Stimulated activated CD4-positive, alpha-beta T cell treated with anti-CD3 and anti-CD28 coated beads, Interleukin-2, amount 100 ng/mL, for 4 hours (primary cell): ENCODE measurements at places on chromosomes 2 and 18.

DNA sequence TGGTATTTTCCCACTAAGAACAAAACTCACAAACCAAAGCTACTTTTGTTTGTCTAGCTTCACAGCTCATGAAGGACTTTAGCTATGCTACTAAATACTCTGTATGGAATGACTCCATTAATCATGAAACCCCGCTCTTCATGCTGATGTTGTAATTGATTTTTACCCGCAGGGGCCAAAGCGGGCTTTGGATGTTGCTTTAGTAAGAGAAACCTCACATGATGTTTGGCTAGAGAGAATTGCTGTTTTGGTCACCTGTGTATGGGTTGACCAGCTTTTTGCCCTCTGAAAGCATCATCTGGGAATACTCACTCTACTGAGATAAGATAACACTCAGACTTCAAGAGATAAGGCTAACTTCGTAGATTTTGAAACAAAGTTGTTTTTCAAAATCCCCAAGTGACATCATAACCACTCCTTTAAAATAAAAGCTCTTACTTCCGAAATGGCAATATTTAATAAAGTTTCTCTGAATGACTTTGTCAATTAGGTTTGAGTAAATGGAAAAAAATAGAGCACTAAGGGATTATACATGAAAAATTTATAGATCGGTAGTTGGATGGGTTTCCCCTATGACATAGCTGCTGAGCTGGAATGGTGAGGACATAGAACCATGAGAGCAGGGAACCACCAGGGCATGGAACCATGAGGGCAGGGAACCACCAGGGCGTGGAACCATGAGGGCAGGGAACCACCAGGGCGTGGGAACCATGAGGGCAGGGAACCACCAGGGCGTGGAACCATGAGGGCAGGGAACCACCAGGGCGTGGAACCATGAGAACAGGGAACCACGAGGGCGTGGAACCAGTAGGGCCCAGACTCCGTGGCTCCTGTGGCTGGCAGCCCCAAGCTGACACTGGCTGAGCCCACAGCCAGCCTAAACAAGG is 31.9 kb downstream of the ACKR3 start:
- no peak for DNase-seq

DNA sequence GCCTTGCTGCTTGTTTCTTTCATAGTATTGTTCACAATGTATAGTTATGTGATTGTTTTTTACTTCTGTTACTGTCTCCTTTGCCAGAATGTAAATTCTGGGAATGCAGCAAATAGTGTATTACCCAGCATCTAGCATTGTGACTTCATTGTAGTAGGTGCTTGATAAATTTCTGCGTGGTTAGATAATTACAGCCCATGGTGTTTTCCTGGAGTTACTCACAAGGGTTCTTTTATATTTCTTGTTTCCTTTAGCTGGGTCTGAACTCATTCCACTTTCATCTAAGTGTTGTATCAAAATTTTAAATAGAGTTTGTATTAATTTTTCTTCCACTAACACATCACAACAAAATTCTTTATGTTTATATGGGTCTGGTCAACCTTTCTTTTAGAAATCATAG is 132.6 kb downstream of the MAP4K4 start:
- DNase-seq: no peak

GRCh38 chr2:52253416-52253980 is 1221.6 kb upstream of the NRXN1 start:
- DNase-seq: no peak

GRCh38 chr2:63755965-63756364 is 85.7 kb upstream of the UGP2 start:
- no peak for DNase-seq

DNA sequence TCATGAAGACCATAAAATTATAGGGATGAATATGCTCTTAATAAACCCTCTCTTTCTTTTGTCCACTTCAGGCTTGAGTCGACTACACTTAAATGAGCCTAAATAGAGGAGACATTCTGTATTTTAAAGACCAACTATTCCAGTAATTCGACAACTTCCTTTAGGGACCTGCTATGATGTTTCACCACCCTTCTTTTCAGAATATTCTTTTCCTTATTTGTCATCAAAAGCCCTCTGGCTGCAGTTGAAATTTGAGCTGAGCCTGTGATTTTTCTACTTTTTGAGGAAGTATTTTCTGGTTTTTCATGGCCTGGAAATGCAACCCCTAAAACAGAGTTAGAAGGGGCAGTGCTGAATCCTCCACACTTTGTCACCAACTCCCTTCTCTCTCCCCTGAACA is 287.0 kb downstream of the EPHA4 start:
- DNase-seq: no peak

- DNase-seq: no peak
Measured at GRCh38 chr2:120293096-120294007, 40.7 kb downstream of the RALB start.

DNA sequence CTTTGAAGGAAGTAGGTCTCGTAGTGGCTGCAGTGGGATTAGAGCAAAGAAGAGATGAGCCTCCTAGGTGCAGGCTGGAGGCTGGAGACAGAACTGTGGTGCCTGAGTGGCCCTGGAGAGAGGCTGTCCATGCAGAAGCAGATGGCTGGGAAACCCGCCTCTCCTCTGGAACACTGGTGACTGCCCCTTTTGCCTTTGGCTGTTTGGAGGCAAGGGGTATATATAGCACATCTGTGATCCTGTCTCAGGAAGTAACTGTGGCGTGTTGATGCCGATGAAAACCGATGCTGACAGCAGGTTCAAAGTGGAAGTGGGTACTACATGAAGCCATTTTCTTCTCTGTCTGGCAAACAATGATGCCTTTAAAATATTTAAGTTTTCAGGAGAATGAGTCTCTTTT is 43.5 kb downstream of the SLC9A2 start:
- DNase-seq: no peak

DNA sequence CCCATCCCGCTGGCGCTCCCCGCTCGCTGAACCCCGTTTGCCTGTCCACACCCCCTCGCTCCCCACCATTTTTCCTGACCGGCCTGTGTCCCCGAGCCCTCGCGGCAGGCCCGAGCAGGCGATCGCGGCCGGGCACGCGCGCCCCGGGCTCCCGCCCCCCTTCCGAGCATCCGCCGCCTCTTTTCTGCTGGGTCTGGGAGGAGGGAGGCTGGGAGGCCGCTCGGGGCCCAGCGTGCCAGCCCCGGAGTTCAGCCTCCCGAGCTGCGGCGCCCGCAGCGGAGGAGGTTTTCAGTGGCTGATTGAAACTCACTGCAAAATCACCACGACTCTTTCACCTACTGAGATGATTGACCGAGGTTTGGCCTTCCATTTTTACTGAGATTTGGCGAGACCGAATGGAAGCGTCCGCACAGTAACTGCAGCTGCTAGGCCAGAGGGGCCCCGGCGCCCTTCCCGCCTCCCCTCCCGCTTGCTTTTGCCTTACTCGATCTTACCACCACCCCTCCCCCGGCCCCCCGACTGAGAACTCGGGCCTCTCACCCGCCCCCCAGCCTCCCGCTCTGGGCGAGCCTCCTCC is 4.8 kb downstream of the SOX11 start:
- no peak for DNase-seq

- no peak for DNase-seq
Measured at GRCh38 chr18:32337347-32337746, 133.3 kb downstream of the GAREM1 start.

- no peak for DNase-seq
Measured at GRCh38 chr2:121218386-121218938, 66.5 kb downstream of the TFCP2L1 start.

DNA sequence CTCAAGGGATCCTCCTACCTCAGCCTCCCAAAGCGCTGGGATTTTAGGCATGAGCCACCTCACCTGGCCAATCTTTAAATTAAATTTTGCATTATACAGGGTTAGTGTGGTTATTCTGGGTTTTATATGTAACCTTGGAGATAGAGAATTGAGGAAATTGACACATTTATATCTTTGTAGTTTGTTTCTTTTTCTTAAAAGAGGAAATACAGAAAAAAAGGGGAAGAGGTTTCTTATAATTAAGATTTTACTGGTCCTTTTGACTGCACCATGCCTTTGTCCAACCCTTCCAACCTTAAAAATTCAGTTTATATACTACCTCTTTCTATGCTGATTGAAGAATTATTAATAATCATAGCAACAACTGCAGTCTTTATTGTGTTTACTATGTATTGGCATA is 210.1 kb upstream of the STON1 start:
- no peak for DNase-seq

DNA sequence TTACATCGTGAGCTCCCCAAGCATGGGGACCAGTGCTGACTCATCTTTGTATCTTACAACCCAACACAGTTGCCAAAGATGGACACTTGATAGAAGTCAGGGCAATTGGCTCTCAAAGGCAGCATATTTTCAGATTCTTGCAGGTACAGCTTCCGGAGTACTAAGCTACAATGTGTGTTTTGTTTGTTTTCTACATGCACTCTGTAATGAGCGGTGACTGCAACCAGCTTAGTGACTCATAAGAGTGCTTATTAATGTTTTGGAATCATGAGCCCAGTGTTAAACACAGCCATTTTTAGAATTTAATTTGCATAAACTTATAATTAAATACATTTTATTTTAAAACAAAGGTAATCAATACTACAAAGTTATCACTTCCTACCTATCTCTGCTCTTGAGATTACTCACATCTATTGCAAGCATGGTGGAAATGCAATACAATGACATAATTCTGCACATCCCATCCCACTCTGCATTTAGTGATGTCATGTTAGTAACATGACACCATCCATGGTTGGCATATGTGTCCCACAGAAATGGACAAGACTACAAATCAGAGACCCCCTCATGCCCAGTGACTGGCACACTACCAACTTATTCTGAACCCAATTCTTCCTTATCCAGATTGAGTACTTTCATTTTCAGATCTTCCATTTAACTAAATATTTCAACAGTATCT is 399.8 kb upstream of the ST6GAL2 start:
- DNase-seq: no peak

DNA sequence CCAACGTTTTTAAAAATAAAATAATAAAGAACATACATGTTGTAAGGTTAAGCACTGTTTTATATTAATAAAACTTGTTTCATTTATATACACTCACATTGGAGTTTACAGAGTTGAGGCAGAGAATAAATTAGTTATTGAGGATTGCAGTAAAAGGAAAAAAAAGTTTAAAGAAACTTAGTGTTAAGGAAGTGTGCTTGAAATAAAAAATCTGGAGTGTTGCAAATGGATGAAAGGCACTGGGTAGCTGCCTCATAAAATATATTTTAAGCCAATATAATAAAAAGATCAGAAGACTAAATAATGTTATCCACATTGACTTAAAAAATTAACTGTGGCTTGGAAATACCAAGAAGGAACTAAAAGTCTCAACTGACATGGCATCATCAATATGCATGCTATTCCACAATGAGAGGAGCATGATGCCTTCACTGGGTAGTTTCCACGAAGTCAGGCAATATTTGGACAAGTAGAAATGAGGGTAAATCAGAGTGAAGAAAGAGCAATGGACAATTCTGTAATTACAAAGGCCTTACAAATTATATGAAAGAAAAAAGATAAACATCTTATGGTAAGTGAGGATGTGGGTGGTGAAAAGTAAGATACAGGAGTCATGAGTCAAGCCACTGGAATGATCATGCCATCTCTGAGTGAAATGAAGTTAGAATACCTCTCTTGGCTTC is 2.5 kb downstream of the GALNT3 start:
- DNase-seq: no peak

GRCh38 chr2:101823347-101823791 is 125.9 kb downstream of the MAP4K4 start:
- DNase-seq: peak; percentile 61

DNA sequence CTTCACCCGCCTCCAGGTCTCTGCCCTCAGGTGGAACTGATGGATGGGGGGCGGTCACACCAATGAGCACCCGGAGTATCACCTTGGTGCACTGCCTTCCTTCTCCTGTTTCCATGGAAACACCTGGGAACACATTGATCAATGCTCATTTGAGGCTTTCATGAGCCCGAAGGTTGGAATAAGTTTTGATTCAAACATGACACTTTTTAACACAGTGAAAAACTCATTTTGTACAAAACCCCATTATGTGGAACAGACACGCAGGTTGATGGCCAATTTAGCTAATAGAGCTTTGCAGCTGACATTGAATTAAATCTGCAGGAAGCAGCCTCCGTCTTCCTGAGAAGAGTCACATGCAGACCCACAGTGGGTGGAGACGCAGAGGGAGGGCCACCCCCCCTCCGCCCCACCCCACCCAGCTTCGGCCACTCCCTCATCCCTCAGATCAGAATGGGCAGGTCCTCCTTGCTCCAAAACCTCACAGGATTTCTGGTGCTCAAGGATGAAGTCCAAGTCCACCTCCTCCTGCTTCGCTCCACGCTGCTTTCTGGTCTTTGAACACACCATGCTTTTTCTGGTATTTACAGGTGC is 96.0 kb upstream of the MYCN start:
- DNase-seq: no peak

- no peak for DNase-seq
Measured at GRCh38 chr2:174003720-174004695, 38.8 kb upstream of the SP3 start.

GRCh38 chr18:51514128-51514527 is 316.6 kb upstream of the MEX3C start:
- DNase-seq: no peak

DNA sequence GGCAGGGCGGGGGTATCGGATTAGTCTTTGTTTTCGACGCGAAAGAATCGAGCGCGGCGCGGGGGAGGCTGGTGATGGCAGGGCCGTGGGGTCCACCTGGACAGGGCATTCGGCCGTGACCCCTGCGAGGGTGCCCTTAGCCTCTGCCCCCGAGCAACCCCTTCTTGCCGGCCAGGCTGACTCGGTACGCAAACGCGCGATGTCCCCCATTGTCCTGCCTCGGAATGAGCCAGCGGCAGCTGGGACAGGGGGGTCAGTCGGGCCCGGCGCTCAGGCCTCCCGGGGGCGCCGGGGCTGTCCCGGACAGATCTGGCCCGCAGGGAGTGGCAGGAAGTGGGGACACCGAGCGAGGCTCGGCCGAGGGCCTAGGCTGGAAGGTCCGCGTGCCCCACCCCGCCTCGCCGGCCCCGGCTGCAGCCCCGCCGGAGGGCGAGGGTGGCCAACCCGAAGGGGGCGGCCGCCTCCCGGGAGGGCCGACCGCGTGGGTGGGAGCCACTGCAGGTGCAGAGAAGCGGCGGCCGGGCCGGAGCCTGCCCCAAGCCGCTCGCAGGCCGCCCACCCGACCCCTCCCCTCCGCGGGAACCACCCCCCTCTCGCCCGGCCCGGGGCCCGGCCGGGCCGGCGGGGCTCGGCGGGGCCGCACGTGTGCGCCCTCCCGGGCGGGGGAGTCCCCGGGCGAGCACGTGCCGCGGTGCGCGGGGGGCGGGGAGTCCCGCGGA is at the start of gene TET3:
TET3 (plus strand) TSS at position 708 of the 719 bp plus-strand sequence. CDS start 1,494 bp downstream, outside the sequence.
- DNase-seq: peak; percentile 61

DNA sequence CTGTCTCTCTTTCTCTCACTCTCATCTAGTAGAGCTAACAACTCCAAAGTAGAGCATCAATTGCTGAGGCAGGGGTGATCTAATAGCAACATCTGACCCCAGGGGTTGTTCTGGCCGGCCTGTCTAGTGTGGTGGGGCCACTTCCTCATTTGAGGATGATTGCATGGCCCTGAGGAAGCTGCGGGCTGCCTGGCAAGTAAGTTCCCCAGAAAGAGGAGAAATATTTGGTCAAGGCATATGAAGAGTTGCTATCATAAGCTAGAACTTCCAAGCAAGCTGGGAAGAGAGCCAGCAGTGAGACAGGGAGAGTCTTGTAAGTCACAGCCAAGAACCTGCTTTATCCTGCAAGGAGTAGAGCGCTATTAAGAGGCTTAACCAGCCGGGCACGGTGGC is 50.8 kb upstream of the TMEM87B start:
- DNase-seq: no peak
